ENCODE measurements at places on chromosomes 1 and 21. TPM values are rescaled to one million over a fixed set of nuclear protein-coding genes. Genes with fewer than 3 reads are reported as not detected.

Gene GPR157
- 7.6 TPM for total RNA-seq

Gene TACSTD2
- under 0.01 TPM for total RNA-seq

Gene TNFAIP8L2
- total RNA-seq, result not detected

Gene CFHR2
- not detected for total RNA-seq

Gene RNF207
- 2.6 TPM for total RNA-seq

Gene ARHGAP30
- not detected for total RNA-seq

Gene VSIG8
- not detected for total RNA-seq

Gene ST6GALNAC5
- total RNA-seq, result 0.39 TPM

Gene SPATA21
- not detected for total RNA-seq

Gene INSRR
- total RNA-seq, result not detected

Gene TNFRSF1B
- 21.7 TPM for total RNA-seq

Gene NSUN4
- 20.3 TPM for total RNA-seq

Gene GPR89B
- 17.6 TPM for total RNA-seq

Gene ATP1A4
- not detected for total RNA-seq

Gene SLC44A3
- 0.37 TPM for total RNA-seq

Gene SDC3
- total RNA-seq, result 14.3 TPM

Gene KIF26B
- under 0.01 TPM for total RNA-seq

Gene UBXN10
- under 0.01 TPM for total RNA-seq

Gene FCRL2
- total RNA-seq, result not detected

Gene PCP4L1
- total RNA-seq, result not detected

Gene NENF
- 36.0 TPM for total RNA-seq

Gene FCRL3
- total RNA-seq, result not detected

Gene PGBD5
- not detected for total RNA-seq

Gene S100A3
- 22.0 TPM for total RNA-seq

Gene AIRE
- not detected for total RNA-seq

Gene WDR64
- total RNA-seq, result not detected

Gene NUP210L
- under 0.01 TPM for total RNA-seq

Gene FTCD
- 0.37 TPM for total RNA-seq

Gene SEC16B
- 1.2 TPM for total RNA-seq

Gene CD84
- total RNA-seq, result under 0.01 TPM

Gene LRRIQ3
- 0.39 TPM for total RNA-seq

Gene CFAP45
- 0.37 TPM for total RNA-seq

Gene TTC34
- 0.20 TPM for total RNA-seq

Gene TMEM269
- total RNA-seq, result not detected

Gene MYBPH
- total RNA-seq, result 0.39 TPM

Gene UBL4B
- total RNA-seq, result not detected

Gene ARHGEF16
- total RNA-seq, result 1.2 TPM

Gene NMNAT2
- 4.4 TPM for total RNA-seq

Gene TSPAN1
- 0.20 TPM for total RNA-seq

Gene A3GALT2
- not detected for total RNA-seq

Gene FCN3
- not detected for total RNA-seq

Gene FAM72D
- total RNA-seq, result 2.2 TPM

Gene KCNQ4
- total RNA-seq, result not detected

Gene ATPAF1
- 52.0 TPM for total RNA-seq

Gene PKLR
- under 0.01 TPM for total RNA-seq
